ENCODE measurements at places on chromosomes 5 and 9.

DNA sequence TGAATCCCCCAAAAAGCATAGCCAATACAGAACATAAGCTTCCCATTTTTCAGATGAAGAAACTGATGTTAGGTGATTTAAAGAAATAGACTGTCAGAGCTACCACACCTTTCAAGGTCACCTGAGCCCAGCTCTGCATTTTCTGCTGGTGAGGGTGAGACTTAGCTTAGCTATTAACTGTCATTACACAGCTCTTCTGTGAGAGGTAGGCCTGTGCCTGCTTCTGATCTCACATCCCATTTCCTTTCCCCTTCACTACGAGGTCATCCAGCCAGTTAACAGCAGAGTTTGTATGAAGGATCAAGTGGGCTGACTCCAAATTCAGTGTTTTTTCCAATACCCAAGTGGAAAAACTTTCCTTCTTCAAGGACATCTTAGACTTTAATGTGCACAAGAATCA is 528.6 kb upstream of the CLINT1 start:
- DNase-seq = no peak

DNA sequence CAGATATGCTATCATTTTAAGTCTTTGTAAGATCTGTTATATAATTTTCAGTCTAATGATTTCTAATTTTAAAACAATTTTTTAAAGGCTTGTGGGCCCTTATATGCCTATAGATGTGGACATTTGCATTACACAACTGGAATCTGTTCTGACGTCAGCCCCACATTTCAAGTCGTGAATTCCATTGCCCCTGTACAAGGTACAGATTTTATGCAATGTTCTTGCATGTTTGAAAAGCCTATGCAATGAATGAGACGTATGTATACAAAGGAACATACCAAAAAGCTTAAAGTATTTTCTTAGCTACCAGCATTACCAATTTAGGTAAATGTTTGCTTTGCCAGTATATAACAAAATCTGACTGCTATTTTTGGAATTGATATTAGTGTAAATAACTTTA is 77.2 kb downstream of the ITGA1 start:
- no peak for DNase-seq

DNA sequence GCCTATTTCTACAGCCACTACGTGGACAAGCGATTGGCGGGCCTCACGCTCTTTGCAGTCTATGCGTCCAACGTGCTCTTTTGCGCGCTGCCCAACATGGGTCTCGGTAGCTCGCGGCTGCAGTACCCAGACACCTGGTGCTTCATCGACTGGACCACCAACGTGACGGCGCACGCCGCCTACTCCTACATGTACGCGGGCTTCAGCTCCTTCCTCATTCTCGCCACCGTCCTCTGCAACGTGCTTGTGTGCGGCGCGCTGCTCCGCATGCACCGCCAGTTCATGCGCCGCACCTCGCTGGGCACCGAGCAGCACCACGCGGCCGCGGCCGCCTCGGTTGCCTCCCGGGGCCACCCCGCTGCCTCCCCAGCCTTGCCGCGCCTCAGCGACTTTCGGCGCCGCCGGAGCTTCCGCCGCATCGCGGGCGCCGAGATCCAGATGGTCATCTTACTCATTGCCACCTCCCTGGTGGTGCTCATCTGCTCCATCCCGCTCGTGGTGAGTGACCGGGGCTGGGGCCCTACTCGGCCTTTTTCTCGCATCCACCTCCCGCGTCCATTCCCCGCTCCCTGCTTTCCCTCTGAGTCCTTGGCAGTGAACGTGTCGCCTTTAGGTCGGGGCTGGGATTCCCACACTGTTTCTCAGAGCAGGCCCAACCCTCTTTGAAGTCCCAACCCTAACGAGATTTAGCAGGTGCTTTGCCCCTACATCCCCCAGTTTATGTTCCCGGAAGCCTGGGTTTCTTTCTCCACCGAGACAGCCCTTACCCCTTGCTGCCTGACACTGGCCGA is 1.8 kb downstream of the PTGER4 start:
- DNase-seq = peak; percentile 35

GRCh38 chr5:107415762-107416161 is 255.0 kb downstream of the EFNA5 start:
- DNase-seq = no peak

DNA sequence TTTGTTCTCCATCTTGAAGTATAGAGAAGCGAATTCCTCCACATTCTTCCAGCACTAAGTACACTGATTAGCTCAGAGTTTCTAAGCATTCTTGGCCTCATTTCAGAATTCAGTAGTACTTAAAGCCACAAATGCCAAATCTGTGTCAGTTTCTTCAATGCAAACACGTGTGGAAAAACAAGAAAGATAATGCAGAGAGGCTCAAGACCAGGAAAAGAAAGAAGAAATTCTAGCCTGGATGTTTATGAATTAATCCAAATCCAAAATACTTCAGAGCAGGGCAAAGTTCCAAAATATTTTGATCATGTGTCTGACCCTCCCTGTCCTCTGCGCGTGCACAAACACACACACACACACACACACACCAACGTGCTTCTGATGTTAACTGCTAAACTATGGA is 457.6 kb downstream of the SLCO4C1 start:
- DNase-seq = no peak

- DNase-seq = peak; percentile 25
Observed at GRCh38 chr9:36037549-36038122, 923 bp downstream of the RECK start.

DNA sequence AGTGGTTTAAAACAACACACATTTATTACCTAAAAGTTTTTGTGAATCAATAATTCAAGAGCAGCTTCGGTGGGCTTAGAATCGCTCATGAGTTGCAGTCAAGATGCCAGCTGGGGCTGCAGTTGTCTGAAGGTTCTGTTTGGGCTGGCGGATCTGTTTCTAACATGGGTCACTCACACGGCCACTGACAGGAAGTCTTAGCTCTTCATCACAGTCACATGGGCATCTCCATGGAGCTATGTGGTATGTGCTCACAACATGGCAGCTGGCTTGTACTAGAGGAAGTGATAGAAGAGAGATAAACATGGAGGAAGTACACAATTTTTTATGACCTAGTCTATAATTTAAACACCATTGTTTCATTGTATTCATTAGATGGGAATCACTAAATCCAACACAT is 11.2 kb downstream of the KLHL9 start:
- peak; percentile 73 for DNase-seq

GRCh38 chr9:70073193-70073592 is 29.5 kb downstream of the MAMDC2 start:
- DNase-seq = no peak

DNA sequence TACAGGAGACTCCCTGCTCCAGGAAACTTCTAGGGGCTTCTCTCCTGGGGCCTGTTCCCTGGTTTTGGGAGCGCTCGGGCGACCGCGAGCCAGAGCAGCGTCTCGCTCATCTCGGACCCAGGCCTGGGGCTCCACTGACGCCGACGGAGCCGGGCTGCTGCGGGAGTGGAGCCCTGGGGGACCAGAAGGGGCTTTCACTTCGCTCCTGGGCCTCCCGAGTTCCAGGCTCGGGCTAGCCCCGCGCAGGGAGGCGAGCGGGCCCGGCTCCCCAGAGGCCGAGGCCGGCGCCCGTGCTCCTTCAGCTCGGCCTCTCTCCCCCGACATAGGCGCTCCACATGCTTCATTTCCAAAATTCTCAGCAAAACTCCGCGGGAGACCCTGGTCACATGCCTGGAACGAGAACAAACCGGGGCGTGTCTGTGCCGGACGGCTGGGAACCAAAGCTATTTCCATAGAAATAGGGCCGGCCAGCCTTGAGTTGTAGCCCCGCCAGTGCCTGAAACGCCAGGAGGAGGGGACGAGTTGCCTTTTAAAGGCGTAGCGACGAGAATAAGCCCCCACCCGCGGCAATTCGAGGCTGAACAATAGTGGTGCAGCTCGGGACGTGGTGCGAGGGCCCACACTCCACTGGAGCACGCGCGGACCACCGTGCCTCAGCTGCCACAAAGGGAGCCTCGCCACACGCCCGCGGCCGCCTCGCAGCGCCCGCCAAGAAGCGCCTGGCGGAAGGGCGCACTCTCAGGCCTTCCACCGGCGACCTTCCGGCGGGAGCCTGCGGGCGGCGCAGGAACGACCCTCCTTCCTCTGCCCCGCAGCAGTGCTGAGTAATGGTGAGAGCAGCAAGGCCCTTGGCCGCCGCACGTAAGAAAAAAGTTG is 1.1 kb upstream of the G3BP1 start:
- DNase-seq = peak; percentile 50

GRCh38 chr9:129221233-129221632 is 43.2 kb upstream of the IER5L start:
- DNase-seq = peak; percentile 25

GRCh38 chr9:122158202-122158601 is 1.4 kb downstream of the NDUFA8 start:
- peak; percentile 48 for DNase-seq

GRCh38 chr5:180860273-180860886 is 696 bp downstream of the ZFP62 start:
- peak; percentile 62 for DNase-seq

- no peak for DNase-seq
Observed at GRCh38 chr5:152100462-152100861, 175.8 kb upstream of the GLRA1 start.

- peak; percentile 63 for DNase-seq
Observed at GRCh38 chr5:34731435-34732232, 75.5 kb downstream of the RAI14 start.

GRCh38 chr9:136095070-136096058 is at the start of gene NACC2:
NACC2 (minus strand) TSS chr9:136095289; CDS start chr9:136050521, 44,768 bp downstream.
- DNase-seq = peak; percentile 31

- no peak for DNase-seq
Observed at GRCh38 chr9:127095411-127095810, 27.0 kb downstream of the ANGPTL2 start.
